Stimulated activated CD4-positive, alpha-beta T cell treated with anti-CD3 and anti-CD28 coated beads, Interleukin-4, amount 100 ng/mL, for 48 hours (primary cell): ENCODE measurements at places on chromosomes 2 and 18.

DNA sequence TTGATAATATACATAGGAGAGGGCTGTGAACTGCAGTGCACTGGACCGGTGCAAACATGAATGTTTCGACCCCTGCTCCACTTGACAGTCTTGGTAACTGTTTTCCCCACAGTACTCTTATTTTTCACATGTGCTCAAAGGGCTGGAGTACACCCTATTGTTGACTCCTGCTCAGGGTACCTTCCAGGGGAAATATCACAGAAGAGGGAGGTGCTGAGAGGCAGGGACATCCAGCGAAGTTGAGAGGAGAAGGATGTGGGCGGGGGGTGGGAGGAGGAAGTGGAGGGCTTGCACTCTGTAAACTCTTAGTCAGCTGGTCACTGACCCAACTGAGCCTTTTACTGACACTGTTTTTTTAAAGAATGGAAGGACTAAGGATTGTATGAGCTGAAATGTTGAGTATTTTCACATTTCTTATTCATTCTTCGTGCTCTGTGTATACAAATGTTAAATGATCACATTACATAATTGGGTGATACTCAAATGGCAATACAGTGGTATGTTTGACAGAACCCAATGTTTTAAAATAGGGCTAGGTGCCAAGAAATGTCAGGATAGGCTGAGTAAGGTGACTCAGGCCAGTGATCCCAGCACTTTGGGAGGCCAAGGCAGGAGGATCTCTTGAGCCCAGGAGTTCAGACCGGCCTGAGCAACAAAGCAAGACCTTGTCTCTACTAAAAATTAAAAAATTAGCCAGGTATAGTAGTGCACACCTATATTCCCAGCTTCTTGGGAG is 10.0 kb downstream of the INPP4A start:
- DNase-seq: no peak

DNA sequence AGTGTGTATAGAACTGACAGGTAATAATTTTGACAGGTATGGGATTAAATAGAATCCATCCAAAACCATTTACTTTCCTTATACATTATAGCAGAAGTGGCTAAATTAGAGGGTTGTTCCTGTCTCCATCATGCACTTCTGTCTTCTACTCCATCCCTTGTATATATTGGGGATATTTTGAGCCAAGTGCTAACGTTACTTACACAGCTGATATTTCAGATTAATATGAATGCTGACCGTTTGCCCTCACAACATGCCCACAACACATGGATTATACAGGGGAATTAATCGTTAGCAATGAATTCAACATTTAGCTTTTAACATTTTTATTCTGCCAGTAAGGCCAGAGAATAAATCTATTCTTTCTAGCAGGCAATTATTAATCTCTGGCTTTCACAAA is 1125.0 kb upstream of the FAM98A start:
- DNase-seq: no peak

DNA sequence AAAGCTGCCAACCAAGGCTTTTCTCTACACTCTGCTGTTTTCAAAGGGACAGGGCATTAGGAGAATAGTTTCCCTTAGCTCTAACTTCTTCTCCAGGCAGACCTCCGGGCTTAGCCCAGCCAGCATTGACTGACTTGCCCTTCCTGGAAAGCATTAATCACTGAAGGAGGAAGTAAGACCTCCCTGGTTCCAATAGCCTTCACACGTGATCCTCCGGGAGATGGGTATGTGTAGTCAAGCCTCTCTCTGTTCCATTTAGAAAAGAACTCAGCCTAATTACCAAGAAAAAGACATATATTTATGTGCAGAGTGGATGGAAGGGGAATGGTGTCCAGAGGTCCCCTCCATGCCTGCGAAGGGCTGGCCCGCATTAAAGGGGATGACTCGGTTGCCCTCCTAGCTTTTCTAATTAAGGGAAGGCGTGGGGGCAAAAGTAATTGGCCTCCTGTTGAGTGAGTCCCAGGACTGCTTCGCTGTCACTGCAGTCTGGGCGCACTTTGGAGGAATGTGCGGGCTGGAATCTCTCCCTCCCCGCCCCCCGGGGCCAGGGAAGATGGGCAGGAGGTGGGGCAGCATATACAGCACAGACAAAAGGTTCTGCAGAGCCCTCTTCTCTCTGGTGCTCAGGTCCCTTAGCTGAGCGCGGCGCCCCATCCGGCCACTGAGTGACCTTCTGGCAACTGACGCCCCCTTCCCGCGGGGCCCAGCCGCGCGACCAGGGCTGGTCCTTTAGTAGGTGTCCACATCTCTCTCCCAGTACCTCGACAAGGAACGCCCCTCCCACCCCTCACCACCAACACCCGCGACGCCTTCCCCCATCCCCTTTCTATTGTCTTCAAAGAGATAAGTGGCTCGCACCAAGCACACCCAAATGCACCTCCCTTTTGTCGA is 686.0 kb downstream of the NRXN1 start:
- DNase-seq: no peak

DNA sequence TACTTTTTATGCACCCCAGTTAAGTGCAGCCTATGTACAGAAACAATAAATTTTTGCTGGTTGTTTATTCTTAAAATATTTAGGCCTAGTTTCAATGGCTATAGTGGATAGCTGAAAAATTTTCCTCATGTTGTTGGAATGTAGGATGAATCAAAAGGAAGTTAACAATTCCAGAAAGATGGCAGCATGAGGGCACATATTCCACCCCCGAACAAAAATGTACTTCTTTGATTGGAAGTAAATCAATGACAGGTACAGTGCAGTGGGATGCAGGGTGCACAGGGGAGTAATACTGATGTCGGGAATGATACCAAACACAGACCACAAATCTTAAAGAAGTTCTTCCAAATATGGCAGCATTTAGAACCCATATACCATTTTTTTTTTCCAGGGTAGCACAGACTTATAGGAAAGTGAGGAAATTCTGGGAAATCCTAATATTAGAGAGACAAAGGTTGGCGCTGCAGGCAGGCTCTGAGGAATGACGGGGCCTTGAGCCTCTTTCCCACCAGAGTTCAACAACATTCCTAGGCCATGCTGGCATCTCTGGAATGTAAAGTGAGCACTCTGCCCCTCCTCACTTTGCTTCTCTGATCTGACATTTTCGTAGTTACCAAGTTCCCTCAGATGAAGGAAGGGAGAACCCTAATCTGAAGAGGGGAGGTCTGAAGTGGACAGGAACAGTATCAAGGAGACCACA is 36.6 kb upstream of the IKZF2 start:
- no peak for DNase-seq

- DNase-seq: peak; percentile 18
Observed at GRCh38 chr2:200466425-200467418, 43.1 kb downstream of the KCTD18 start.
